MG63 (cell line): ENCODE measurements at places on chromosomes 6 and 20. TPM values are rescaled to one million over a fixed set of nuclear protein-coding genes. Genes with fewer than 3 reads are reported as not detected.

GRCh38 chr20:63697357-63697867, 960 bp downstream of the TNFRSF6B start:
- DNase-seq = no peak

GRCh38 chr6:26520237-26520849, 17.8 kb upstream of the HMGN4 start:
- peak; percentile 29 for DNase-seq

- DNase-seq = no peak
Measured at GRCh38 chr6:148885925-148886845, 139.4 kb downstream of the UST start.

- DNase-seq = no peak
Measured at GRCh38 chr6:93300661-93301060, 118.7 kb downstream of the EPHA7 start.

DNA sequence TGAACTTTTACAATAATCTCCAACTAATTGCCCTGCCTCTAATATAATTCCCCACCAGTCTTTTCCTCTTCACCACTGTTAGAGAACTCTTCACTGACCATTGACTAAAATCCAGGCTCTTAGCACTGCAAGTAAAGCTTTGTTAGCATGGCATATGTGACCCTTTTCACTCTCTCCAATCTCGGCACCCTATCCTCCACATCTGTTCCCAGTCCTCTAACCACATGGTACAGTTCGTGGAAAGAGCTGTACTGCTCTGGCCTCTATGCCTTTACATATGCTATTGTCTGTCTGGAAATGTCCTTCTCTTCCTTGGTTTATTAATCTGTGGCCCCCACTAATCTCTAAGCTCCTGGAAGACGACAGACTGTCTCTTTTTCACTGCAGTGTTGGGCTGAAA, 63.0 kb upstream of the EIF2S2 start:
- DNase-seq = no peak

GRCh38 chr6:111604259-111605099, 1.2 kb downstream of the TRAF3IP2 start:
- peak; percentile 46 for DNase-seq

- DNase-seq = peak; percentile 92
Measured at GRCh38 chr20:43766385-43766784, 39.6 kb upstream of the GTSF1L start.

- no peak for DNase-seq
Measured at GRCh38 chr20:15342991-15343523, 1005.6 kb upstream of the FLRT3 start.

DNA sequence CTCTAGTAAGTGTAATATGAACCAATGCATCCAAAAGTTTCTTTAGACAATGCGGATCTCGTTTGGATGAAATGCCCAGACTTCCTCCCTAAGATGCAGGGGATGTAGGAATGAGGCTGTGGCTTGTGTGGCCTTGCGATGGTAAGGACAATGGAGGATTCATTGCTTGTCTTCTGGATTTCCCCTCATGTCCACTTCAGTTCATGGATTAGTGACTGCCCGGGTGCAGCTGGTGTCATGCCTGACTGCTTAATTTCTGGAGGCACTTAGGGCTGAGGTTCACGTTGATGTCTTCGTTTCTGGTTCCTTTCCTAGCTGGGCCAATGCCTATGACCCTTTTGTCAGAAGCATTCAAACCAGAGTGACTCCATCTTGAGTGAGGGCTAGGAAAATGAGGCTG, 93.8 kb downstream of the SCP2D1 start:
- DNase-seq = no peak

DNA sequence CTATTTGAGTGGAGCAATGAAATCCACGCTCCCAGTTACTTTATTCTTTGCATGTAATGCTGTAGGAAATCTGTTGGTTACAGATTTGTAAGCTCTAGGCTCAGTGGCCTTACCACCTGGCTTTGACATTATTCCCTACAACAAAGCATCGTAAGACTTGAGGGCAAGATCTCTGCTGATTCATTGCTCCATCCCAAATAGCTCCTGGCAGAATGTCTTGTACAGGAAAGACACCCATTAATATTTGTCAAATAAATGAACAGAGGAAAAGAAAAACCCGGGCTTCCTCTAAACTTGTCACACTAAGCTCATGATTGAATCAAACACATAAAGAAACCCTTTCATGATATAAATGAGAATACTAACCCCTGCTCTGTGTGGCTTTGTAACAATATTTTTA, 357.5 kb upstream of the RNF217 start:
- DNase-seq = no peak

GRCh38 chr6:26124781-26125685, 37.8 kb downstream of the HFE start:
- no peak for DNase-seq

GRCh38 chr20:16711661-16712258, 18.1 kb upstream of the SNRPB2 start:
- DNase-seq = no peak

- no peak for DNase-seq
Measured at GRCh38 chr6:145020543-145020942, 714.8 kb downstream of the EPM2A start.

DNA sequence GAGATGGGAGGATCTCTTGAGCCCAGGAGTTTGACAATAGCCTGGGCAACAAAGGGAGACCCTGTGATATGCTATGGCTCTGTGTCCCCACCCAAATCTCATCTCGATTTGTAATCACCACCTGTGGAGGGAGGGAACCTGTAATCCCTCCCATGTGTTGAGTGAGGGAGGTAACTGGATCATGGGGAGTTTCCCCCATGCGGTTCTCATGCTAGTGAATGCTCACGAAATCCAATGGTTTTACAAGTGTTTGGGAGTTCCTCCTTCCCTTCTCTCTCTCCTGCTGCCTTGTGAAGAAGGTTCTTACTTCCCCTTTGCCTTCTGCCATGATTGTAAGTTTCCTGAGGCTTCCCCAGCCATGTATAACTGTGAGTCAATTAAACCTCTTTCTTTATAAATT, 3.4 kb downstream of the NUDT3 start:
- no peak for DNase-seq

DNA sequence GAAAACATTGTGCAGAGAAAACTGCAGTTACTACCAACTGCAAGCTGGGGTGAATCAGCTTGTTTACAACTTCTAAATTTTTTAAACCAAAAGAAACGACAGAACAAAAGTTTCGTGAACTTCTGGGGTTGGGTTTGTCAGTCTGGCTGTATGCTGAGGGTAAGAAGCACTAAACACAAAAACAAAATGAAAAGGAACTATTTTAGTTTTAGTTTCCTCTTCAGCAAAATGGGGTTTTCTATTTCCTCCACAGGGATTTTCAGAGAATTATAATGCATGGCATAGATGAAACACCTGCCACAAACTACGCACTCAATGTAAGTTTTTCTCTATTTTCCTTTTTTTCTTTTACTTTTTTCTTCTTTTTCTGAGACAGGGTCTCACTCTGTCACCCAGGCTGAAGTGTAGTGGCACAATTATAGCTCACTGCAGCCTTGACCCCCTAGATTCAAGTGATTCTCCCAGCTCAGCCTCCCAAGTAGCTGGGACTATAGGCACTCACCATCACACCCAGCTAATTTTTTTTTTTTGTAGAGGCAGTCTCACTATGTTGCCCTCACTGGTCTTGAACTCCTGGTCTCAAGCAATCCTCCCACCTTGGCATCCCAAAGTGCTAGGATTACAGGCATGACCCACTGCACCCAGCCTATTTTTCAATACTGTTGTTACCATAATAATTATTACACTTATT, 40.6 kb downstream of the CGA start:
- no peak for DNase-seq

DNA sequence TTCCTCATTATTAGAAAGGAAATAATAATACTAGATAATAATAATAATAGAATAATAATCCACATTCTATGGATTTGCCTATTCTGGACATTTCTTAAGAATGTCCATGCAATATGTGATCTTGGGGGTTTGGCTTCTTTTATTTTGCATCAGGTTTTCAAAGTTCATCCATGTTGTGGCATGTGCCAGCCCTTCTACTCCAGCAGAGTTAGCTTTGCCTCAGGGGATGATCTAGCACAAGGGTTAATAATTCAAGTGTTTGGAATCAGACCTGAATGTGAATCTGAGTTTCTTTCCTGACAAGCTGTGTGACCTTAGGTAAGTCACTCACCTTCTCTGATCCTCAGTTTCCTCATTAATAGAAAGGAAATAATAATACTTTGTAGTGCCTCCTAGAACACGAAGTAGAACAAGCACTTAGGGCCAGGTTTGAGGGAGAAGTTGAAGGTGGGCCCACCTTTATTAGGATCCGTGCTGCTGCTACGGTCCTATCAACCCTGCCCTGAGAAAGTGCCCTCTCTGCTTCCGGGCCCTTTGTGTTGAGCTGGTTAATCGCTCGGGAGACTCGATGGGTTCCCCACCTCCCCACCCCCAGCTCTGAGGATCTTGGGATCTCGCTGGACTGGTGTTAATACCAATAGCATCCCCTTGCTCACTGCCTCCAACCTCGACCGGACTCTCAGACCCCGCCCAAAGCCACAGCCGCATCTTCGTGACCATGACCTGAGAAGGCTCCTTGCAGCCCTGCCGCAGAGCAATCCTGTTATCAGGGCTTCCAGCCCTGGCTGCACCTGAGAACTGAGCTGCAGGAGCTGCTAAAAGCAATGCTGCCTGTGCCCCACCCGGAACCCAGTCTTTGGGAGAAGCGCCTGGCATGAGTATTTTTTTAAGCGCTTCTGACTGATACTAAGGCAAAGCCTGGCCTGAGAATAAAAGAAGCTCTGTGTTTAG, 26.9 kb downstream of the RBM38 start:
- DNase-seq = no peak

- DNase-seq = no peak
Measured at GRCh38 chr6:109747221-109747620, 56.1 kb downstream of the FIG4 start.

GRCh38 chr6:155975506-155975905, 519.9 kb upstream of the NOX3 start:
- DNase-seq = no peak

GRCh38 chr20:46213946-46214823, 94.1 kb downstream of the CDH22 start:
- no peak for DNase-seq

GRCh38 chr6:129233458-129234134, 350.7 kb downstream of the LAMA2 start:
- no peak for DNase-seq

DNA sequence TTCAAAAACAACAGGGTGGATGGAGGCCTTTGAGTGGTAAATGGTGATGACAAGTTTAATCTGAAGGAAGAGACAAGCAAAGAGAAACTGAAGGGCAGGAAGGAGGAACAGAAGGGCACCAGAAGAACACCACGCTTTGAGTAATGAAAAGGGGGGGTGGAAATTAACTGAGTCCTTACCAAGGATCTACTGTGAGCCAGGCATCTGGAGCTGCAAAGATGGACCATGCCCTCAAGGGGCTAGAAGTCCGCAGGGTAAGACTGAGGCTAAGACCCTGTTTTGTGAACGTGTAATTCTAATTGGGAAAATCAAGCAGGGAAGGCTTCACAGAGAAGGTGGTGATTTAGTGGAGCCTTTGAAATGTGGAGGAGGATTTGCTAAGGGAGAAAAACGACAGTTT, 1.6 kb downstream of the NDRG3 start:
- DNase-seq = no peak

GRCh38 chr6:6772751-6773150, 184.2 kb downstream of the LY86 start:
- DNase-seq = no peak

GRCh38 chr6:26335631-26336323, 29.2 kb upstream of the BTN3A2 start:
- no peak for DNase-seq

- DNase-seq = no peak
Measured at GRCh38 chr20:47508278-47508677, 6.6 kb downstream of the NCOA3 start.

GRCh38 chr6:43865932-43866645, 96.1 kb downstream of the VEGFA start:
- no peak for DNase-seq

- DNase-seq = no peak
Measured at GRCh38 chr6:45344900-45345299, 16.8 kb downstream of the RUNX2 start.

- peak; percentile 65 for DNase-seq
Measured at GRCh38 chr6:110534731-110535492, 58.5 kb upstream of the SLC22A16 start.

DNA sequence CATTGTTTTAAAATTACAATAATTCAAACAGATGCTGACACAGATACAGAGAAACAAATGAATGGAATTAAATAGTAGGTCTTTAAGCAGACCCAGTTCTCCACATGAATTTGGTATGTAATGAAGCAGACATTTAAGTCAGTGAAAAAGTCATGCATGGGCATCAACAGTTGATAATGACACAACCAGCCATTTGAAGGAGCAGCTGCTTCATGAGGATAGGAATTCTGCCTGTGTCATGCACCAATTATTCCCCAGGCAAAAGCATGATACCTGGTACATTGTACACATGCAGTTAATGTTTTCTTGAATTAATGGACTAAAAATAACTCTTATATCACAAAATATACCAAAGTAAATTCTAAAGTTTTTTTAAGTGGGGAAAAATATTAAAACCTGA, 11.2 kb upstream of the HEY2 start:
- DNase-seq = no peak

- DNase-seq = no peak
Measured at GRCh38 chr6:52908526-52908925, 972 bp downstream of the GSTA3 start.

GRCh38 chr6:166167258-166167731, 356 bp downstream of the TBXT start:
- DNase-seq = no peak

- peak; percentile 17 for DNase-seq
Measured at GRCh38 chr6:161204866-161205557, 68.8 kb downstream of the AGPAT4 start.

HLA-A gene
- total RNA-seq = 139 and 315 TPM in 2 replicates

GTSF1L gene
- total RNA-seq = not detected in 2 replicates

FNDC11 gene
- total RNA-seq = not detected in 2 replicates

CD109 gene
- total RNA-seq = 19.1 and 20.7 TPM in 2 replicates

SLC22A2 gene
- not detected in 2 replicates for total RNA-seq

SPATS1 gene
- not detected in 2 replicates for total RNA-seq

AKAP12 gene
- 5.7 and 7.9 TPM in 2 replicates for total RNA-seq

GRM1 gene
- total RNA-seq = 0.05 and 0.20 TPM in 2 replicates

TENT5A gene
- total RNA-seq = 16.4 and 22.0 TPM in 2 replicates

SLC52A3 gene
- total RNA-seq = not detected in 2 replicates
